RWPE1 (cell line): ENCODE measurements at places on chromosomes 6 and 20.

DNA sequence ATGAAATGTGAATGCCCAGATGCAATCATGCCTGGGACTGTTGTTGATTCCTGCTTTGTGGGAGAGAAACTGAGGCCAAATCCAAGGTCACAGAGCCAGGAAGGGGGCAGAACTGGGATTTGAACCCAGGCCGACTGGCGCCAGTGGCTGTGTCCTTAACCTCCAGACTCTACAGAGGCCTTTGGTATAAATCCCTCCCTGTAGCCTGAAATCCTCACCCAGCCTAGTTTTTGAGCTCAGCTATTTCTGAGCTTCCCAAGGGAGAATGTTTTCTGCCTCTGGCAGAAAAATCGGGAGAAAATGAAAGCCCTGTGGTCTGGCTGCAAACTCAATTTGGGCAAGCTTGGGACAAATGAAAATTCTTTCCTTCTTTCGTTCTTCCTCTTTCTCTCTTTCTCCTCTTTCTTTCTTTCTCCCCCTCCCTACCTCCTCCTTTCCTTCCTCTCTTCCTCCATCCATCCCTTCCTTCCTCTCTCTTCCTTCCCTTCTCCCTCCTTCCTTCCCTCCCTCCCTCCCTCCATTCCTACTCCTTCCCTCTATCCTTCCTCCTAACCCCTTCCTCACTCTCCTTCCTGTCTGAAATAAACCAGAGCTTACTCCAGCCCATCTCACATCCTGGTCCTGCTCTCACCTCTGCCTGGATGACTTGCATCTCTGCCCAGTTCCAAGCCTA is 34.9 kb downstream of the SNAI1 start:
- DNase-seq = no peak

- DNase-seq = no peak
These were observed 1.5 kb upstream of the GZF1 start for GRCh38 chr20:23360531-23360930.

DNA sequence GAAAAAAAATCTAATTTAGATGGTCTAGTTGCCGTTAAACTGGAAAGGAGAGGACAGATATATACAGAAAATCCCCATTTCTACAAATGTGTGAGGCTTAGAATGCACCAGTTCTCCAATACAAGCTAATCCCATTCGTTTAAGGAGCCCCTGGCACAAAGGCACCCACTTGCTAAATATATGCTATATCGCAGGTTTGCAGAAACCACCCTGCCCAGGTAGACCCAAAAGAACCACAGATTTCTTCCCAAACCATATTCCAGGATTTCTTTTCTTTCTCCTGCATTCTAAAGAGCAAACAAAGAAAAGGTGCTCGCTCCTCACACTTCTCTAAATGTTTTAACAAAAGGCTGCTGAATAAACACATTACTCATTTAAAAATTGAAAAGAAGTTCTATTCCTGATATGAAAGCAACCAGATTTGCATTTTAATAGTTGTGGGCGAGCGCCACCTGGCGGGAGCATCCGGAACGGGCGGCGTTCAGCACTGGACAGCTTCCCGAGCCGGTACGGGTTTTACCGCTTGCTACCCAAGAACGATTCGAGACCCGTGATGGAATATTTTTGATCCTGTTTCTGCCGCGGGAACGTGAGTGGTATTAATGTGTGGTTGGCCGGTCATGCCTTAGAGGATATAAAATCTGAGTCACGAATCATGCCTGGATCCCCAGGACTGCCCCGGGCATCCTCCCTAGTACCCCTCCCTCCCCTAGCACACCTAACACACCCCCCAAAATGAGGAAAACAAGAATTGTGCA is 2.1 kb downstream of the PTPRT start:
- DNase-seq = peak; percentile 93

DNA sequence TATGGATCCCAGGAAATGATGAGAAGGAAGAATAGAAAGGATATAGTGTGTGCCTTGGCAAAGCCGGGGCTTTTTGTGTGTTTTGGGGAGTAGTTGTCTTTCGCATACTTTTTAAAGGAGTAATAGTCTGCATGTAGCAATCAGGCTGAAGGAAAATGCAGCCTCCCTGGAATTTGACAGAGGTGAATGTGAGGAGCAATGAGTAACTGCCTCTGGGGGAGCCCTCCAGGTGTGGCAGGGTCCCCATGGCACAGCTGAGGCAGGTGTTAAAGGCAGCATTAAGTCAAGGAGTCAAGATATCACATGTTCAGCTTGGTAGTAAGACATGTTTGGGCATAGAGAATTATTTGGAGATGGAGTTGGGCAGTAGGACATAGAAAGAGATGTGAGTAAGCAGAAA is 203.1 kb downstream of the C6orf118 start:
- DNase-seq = peak; percentile 73

DNA sequence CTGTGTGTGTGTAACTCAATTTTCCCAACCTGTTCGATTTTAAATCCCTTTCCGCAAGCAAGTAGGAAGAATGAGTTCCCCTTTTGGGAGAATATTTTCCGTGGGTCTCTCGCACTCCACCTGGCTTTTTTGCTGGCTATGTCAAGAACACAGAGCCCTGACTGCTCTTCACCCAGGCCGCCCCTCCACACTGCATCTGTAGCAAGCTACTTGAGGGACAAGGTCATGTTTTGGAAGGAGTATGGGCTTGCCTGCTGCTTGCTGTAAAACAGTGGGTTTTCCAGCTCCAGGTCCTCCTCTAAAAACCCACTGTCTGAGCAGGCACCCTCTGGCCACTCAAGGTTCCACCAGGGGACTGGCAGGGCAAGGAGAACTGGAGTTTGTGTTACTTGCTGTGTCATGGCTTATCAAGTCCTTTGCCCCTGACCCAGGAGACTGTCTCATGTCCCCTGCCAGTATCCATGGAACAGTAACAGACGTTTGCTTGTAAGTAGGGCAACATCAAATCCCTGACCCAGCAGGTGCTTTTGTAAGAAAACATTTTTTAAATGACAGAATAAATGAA is 35.5 kb upstream of the SYNJ2 start:
- no peak for DNase-seq

DNA sequence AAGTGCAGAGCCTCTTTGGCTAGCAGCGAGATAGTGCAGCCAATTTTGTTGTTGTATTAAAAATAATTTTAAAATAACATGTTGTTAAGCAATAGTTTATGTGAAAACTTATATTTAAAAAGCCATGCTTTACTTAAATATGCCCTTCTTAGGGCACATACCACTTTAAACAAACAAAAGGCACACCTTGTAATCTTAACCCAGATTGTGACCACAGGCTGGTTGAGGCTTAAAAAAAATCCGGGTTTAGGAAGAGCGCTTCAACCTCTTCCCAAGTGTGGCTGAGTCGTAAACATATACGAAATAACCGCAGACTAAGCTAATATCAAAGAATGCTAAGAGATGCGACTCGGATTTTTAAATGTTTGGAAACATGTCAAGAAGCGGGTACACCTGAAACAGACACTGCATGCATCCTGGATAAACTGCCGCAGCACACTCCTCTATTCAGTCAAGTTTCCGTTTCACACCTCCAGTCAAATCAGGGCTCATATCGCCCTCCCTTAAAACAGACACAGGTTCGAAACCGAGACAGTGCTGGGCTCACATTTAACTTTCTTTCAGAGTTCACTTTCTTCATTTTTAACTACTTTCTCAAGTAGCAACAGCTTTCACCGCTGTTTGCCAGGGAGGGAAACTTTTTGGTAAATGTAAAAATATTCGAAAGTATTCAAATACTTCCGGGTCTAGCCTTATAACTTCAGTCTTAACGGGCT is 1.5 kb downstream of the DEK start:
- no peak for DNase-seq

- no peak for DNase-seq
These were observed 333.2 kb upstream of the PLCB4 start for GRCh38 chr20:8735674-8736073.

DNA sequence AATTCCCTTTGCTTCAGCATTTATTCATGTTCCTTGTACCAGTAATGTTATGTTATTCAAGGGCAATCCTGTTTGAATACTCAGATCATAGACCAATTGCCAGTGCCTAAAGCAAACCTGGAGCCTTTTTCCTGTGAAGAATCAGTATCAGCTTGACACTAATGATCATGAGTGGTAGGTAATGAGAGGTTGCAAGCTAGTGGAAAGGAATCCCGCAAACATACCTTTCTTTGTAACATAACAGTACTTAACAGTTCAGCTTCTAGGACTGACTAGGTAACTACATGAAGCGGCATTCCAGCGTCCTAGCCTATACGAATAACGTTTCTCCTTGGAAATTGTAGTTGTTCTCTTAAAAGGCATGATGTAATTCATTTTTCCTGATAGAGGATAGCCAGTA is 253.7 kb downstream of the TMEM242 start:
- DNase-seq = no peak

DNA sequence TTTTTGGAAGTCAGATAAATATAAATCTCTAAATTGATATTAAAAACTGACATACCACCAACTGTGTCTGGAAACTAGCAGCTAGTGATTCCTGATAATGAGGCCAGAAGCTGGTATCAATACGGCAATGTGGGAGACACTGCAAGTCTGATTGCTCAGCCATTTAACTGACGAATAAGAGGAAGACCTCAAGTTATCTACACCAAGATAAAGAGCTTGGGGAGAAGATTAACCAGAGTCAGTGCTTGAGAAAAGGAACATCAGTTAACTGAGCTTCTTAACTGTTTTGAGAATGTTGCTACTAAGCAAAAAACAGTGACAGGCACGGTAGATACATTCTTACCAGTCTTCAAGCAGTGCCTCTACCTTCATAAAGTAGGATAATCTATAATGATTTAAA is 140.4 kb upstream of the TENT5A start:
- DNase-seq = no peak

DNA sequence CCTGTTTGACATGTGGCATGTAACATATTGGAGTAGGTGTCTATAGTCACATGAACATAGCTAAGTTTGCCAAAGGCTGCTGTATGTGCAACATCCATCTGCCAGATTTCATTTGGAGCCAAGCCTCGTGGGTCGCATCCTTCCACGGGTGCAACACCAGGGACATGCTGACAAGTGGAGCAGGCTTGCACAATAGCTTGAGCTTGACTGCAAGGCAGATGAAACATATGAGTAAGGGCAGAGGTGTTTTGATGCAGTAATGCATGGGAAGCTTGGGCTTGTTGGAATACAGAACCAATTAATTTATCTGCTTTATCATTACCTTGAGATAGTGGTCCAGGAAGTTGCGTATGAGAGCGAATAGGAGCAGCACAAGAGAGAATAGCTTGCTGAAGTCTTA is 74.1 kb upstream of the BTN3A2 start:
- DNase-seq = no peak

GRCh38 chr6:168017629-168018028 is 20.2 kb downstream of the KIF25 start:
- no peak for DNase-seq

DNA sequence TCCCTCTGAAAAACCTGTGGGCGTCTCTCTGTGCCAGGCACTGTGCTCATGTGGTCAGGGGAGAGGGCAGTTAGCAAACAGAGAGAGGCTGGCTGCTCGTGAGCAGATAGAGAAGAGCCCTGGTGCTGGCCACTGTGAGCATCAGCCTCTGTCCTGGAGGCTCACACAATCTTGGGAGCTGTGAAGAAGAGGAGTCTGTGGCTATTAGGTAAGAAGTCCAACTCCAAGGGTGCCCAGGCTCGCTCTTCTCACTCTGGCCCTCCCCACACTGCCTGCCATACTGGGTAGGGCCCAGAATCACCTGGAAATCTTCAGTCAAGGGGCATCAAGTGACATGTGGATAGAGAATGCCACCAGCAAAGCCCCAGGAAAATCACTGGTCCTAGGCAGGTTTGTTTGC is 14.1 kb downstream of the SCML4 start:
- DNase-seq = no peak

DNA sequence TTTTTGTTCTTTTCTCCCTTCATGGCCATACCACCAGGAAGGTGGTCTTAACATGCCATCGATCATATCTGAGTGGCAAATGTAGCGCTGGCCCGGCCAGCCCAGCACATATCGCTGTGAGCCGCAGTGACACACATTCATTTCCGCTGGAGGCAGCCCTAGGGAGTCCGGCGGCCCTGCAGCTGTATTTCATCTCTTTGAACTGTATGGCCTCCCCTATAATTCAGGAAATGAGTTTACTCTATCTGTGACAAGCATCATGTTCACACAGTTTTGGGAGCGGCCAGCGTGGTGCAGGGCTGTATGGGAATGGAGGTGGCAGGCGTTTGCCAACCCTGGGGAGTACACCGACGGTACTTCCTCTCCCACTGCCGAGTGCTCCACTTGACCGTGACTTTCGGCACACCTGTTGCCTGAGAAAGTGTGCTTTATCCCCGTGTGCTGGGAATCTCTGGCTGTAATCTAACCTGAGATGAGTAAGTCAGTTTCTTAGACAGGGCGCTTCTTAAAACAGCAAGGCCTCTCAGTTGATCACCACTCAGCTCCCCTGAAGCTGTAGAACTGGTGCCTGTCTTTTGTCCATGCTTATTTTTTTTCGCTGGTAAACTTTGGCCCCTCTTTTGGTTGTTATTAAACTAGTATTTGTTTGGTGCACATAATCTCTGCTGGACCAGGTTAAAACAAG is 257.1 kb upstream of the TAB2 start:
- DNase-seq = no peak

- DNase-seq = no peak
These were observed 299.9 kb downstream of the EYA4 start for GRCh38 chr6:133541040-133541439.

- no peak for DNase-seq
These were observed 10.3 kb downstream of the PREX1 start for GRCh38 chr20:48817367-48818030.

DNA sequence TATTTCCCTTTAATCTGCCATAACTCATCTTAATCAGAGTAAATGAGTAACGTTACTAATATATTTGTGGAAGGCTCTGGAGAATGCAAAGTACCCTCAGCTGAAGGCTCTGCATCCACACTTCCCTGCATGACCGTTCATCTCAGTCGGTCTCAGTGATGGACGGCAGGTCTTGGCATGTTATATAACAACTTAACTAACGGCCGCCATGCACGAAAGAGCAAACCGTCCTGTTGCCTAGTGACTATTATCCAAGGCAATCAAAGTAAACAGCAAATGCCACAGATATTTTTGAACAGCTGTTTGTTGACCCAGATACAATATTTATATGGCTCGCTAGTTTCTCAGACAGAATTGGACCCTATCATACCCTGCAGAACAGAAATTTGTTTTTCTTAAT is 194.9 kb upstream of the SMLR1 start:
- no peak for DNase-seq

- peak; percentile 41 for DNase-seq
These were observed 42.8 kb downstream of the SNHG17 start for GRCh38 chr20:38392356-38392755.

DNA sequence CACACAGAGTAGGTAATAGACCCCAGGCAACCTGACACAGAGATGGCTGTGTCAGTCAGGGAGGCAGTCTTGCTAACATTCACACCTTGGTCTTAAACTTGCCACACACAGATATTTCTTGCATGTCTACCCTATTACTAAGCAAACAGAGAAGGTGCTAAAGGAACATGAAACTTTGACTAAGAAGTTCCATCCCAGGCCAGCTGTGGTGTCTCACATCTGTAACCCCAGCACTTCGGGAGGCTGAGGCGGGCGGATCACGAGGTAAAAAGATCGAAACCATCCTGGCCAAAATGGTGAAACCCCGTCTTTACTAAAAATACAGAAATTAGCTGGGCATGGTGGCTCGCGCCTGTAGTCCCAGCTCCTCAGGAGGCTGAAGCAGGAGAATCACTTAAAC is 222.4 kb upstream of the JARID2 start:
- DNase-seq = no peak

GRCh38 chr6:33247977-33248642 is 23.6 kb downstream of the VPS52 start:
- peak; percentile 60 for DNase-seq
